T follicular helper cell (primary cell): ENCODE measurements at places on chromosomes 3 and 15.

GRCh38 chr3:192367616-192368015 is 359.7 kb downstream of the FGF12 start:
- DNase-seq: no peak

- DNase-seq: no peak
Measured at GRCh38 chr3:109073116-109073515, 44.8 kb downstream of the MORC1 start.

DNA sequence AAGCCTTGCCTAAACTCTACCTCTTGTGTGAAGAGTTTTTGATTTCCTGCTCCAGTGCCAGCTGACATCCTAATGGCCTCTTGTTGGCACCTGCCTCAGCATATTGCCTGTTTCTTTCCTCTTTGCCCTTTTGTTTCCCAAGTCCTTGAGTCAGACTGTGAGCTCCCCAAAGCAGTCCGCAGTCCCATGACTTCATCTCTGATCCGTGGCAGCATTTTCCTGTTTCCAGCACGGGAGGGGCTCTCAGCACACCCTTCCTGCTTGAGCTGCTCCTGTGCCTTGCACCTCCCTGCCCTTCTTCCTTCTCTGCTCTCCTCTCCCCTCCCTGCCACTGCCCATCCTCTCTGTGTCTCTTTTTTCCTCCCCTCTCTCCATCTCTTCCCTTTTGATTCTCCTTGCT is 179.6 kb downstream of the EPHB1 start:
- DNase-seq: no peak

GRCh38 chr15:57667171-57667849 is 39.2 kb upstream of the POLR2M start:
- DNase-seq: no peak

GRCh38 chr15:74901612-74902063 is 5.0 kb downstream of the FAM219B start:
- DNase-seq: peak; percentile 41

DNA sequence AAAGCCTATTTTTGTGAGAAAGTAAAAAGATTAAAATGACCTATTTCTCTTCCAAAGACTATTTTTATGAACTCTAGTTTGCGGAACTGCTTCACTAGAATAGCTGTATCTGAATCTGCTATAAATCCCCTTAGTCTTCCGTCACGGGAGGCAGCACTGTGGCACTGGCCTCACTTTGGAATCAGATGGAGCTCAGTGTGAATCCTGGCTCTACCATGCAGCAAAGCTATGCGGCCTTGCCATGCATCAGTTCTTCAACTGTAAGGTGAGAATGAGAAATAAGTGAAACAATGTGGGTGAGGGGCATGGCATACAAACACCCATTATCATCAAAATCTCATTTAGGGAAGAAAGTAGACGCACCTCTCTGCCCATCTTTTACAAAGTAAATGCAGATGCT is 27.5 kb upstream of the CSPG5 start:
- DNase-seq: no peak

- no peak for DNase-seq
Measured at GRCh38 chr15:83813682-83814081, 159.8 kb downstream of the ADAMTSL3 start.

DNA sequence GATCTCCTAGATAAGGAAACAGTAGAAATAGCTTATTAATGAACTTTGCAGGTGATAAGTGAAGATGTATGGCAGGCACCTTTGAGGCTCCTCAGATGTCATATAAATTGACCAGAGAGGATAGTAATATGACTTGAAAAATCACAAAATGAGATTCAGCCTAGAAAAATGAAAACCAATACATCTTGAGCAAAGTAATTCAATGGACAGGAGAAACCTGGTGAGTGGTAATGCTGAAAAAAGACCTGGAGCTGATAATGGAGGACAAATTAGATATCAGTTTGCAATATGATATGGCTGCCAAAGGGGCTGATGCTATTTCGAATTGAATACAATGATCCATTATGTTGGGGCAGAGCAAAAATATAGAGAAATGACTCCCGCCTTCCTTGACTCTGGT is 103.9 kb downstream of the LSAMP start:
- DNase-seq: no peak

- DNase-seq: no peak
Measured at GRCh38 chr3:54882129-54882833, 45.6 kb downstream of the LRTM1 start.
